ENCODE measurements at places on chromosomes 1 and 21.

DNA sequence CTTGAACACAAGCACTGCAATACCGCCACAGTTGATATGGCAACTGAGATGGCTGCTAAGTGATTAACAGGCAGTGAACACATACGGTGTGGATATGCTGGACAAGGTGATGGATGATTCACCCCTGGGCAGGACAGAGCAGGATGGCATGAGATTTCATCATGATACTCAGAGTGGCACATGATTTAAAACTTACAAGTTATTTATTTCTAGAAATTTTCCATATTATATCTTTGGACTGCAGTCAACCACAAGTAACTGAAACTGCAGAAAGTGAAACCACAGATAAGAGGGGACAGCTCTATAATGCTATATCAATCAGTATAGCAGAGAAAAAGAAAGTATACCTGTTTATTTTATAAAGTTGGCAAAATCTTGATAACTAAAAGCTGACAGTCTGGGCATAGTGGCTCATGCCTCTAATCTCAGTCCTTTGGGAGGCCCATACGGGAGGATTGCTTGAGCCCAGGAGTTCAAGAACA lies 47.9 kb downstream of the PHACTR4 start:
- no peak for DNase-seq

DNA sequence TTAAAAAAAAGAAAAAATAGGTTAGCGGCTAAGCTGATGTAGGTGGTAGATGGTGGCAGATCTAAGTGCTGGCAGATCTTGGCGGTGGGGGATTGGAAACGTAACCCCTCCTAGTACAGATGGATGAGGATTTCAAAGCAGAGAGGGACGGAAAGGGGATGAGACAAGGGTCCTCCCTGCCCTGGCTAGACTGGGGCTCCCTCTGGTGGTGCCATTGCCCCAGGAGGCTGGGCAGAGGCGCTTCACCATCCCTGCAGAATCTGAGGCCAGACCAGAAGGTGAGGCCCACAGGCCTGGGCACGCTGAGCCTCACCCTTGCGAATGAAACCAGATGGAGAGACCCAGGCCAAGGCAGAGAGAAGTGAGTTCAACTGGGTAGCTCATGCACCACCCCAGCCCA lies 7.0 kb upstream of the PLEKHA6 start:
- no peak for DNase-seq

- DNase-seq = no peak
Measured at GRCh38 chr1:199151634-199152425, 513.0 kb downstream of the PTPRC start.

DNA sequence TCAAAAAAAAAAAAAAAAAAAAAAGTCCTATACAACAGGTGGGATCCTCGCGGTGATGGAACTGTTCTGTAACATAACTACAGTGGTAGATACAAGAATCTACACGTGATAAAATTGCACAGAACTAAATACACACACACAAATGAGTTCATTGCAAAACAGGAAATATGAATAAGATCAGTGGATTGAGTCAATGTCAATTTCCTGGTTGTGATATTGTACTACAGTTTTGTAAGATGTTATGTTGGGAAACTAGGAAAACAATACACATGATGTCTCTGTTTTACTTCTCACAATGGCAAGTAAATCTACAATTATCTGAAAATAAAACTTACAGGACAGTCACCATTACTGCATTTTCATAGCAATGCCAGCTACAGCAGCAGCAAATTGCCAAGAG lies 59.8 kb downstream of the ITGB3BP start:
- no peak for DNase-seq

- DNase-seq = no peak
Measured at GRCh38 chr1:232426801-232427200, 203.1 kb downstream of the SIPA1L2 start.

DNA sequence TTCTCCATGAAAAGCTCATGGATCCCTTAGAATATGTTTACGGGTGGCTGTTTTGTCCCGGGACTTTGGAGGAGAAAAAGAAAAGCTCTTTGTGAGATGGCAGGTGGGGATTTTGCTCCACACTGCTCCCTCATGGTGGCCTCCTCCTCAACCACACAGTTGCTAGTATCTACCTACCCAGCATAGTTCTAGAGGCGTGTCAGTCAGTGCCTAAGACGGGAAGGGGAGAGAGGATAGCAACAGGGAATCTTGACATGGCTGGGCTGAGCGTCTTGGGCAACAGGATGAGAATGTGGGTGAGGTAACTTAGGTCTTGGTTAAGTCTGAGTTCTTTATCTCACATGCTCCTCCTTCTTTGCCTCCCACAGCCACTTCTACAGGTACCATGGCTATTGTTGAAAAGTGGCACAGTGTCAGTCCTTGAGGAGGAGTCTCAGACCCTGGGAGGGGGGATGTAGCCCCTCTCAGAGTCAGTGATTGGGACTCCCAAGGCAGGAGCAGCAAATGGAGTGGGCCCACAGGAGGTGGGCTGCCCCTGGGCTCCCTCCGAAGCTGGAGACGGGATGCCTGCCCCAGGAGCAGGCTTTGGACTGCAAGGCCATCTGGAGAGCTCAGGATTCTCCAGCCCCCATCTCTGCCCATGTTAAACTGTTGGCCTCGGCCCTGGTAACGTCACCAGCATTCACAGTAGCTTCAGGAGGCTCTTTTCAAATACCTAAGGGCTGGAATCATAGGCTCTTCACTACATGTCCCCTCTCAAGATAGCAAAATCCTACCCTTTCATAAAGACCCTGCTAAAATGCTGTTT lies 75.4 kb downstream of the TENT5C start:
- DNase-seq = no peak

GRCh38 chr1:54488779-54489626 lies 59.0 kb upstream of the ACOT11 start:
- peak; percentile 93 for DNase-seq

DNA sequence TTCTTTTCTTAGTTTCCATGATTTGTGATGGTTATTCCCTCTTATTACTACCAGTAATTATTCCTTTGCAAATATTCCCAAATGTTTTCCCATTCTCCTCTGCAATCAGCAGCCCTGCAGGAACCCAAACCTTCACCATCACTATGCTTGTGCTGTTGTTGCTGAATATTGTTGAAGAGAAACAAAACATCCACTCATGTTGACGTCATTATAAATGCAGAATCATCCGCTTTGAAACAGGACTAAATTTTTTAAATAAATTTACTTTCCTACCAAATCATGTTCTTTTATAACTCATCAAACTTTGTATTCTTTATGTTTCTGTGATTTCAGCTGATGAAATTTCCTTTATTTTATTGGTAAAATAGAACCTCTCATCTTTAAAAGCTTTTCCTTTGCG lies 787.0 kb upstream of the B3GALT2 start:
- no peak for DNase-seq

- DNase-seq = no peak
Measured at GRCh38 chr1:40532844-40533424, 1.5 kb downstream of the ZNF684 start.

- DNase-seq = peak; percentile 77
Measured at GRCh38 chr1:38489844-38490270, 369.7 kb downstream of the RRAGC start.

- no peak for DNase-seq
Measured at GRCh38 chr1:43304314-43304681, 3.5 kb downstream of the TIE1 start.

DNA sequence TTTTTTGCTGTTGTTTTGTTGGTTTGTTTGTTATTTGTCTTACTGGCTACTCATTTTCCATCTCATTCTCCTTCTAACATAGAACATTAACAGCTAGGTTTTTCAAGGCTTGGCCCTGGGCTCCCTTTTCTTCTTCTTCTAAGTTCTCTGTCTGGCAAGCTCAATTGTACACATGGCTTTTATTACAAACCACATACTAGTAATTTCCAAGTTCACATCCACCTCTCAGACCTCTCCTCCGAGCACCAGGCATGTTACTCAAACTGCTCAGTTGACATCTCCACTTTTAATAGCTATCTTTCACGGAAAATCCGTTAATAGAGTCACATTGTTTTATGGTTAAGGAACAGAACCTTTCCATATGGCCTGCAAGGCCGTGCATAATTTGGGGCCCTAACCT lies 736.9 kb upstream of the ADAMTS5 start:
- DNase-seq = no peak

DNA sequence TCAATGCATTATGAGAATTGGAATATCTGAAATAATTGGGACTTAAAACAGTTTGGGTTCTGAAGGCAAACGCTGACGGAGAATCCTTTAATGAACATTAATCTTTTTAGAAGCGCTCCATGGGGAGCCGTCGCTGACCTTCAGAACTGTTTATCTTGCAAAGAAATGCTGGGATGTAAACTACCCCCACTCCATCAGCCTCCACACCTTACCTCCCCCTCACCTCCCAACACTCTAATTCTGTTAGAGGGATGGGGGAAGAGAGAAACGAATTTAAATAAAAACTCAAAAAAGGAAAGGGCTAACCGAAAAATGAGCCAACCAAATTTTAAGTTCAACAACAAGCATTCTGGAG lies 44.1 kb upstream of the DNAJC6 start:
- DNase-seq = no peak

GRCh38 chr1:93313026-93313425 lies 32.7 kb upstream of the DR1 start:
- DNase-seq = no peak

GRCh38 chr1:168640836-168641235 lies 64.4 kb downstream of the XCL1 start:
- DNase-seq = no peak

DNA sequence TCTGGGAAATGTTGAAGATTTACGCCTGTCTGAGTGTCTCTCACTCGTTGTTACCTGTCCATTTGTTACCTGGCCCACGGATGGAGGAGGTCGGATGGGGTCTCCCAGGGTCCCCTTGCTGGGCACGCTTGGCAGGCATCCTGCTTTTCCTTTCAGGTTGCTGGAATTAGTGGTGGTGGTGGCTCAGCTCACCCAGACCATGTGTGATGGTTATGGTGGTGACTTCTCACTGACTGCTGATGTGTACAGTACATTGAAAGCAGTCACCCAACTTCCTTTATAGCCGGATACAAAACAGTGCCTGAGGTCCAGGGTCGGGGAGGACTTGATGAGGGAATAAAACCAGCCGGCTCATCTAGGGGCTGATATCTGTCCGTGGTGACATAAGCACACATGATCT lies 19.5 kb downstream of the MAPKAPK2 start:
- DNase-seq = no peak

GRCh38 chr1:31701091-31701736 lies 2.6 kb downstream of the COL16A1 start:
- peak; percentile 68 for DNase-seq

- no peak for DNase-seq
Measured at GRCh38 chr1:116560704-116561490, 9.9 kb downstream of the CD58 start.

DNA sequence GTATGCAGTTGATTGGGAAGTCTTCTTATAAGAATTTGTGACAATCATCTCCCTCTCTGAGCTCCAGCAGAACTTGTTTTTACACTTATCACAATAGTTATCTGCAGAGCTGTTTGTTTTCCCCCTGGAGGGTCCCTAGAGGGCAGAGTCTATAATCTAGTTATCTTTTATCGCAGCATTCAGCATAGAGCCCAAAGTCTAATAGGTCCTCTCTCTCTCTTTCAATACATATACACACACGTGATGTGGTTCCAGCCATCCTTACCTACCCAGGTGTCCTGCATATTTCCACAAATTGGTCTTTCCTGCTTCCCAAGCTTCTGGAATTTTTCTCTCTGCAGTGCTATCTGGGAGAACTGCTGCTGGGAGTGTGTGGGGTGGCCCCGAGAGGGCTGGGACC lies 229.6 kb upstream of the KIAA0040 start:
- DNase-seq = no peak

- no peak for DNase-seq
Measured at GRCh38 chr1:200275415-200275814, 134.4 kb downstream of the ZNF281 start.

DNA sequence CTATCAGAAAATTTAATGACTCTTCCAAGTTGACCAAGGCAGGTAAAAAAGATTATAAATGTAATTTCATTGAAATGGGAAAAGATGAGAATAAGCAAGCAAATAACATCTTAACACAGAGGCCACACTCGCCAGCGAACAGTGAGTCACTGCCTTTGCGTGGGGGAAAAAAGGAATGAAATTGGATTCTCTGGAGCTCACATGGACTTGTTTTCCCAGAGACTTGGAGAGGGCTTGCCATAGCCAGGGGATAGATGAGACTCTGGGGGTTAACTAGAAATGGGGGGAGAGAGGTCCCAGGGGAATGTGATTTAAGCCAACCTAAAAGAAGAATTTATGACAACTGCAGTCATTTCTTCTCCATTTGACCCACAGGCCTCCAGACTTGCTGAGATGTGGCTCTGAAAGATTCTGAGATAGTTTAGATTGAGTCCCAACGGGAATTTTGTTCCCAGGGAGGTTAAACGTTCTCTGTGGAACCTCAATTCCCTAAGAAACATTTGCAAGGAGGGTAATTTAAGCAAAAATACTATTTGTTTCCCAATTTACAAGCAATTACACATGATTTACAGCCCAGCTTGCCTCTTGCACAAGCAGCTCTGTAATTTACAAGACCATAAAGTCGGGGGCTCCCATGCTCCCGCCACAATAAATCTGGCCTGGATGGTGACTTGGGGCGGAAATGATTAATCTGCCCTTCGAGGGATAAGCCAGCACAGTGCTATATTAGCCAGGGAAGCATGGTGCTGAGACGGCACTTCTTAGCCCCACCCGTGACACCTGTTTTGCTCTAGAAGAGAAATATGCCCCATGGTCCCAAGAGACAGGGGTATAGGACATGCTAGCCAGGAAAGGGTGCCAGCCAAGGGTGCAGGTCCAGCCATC lies 68.8 kb downstream of the GRIK3 start:
- DNase-seq = no peak

GRCh38 chr1:39852214-39852791 lies 31.0 kb downstream of the TRIT1 start:
- DNase-seq = no peak

DNA sequence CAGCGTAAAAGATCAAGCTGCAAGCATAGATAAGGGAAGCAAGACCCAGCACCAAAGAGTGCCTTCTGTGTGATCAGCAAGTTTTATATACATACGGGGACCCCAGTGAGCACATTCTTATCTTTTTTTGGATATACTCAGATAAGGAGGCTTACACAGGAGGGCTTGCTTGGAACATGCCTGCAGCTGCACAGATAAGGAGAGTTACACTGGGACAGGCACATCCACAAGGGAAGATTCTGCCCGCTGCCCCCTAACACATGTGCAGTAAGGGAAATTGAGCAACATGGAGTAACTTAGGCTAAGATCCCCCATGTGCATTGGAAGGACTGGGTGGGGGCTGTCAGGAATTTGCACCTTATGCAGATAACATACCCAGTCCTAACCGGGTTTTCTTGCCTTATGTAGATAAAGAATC lies 1334.8 kb downstream of the MRPL39 start:
- DNase-seq = no peak

DNA sequence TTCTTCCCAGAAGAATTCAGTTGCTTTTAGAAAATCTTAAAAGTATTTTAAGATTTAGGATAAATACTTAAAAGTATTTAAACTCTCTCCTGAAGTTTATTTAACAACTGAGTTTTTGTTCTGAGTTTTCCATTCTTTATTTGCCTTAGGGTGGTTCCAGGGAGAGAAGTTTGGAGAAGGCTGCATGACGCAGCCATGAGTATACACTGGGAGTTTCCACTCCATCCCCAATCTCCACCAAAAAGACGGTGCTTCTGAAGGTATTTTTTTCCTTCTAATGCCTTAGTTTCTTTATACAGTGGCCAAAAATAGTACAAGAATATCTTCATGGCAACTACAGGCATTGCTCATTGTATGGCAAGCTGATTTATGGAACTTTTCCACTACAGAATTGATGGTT lies 122.7 kb downstream of the ST6GALNAC5 start:
- DNase-seq = no peak

- no peak for DNase-seq
Measured at GRCh38 chr1:84774669-84775534, 84.6 kb upstream of the SSX2IP start.

GRCh38 chr1:206015071-206015470 lies 8.6 kb downstream of the CTSE start:
- no peak for DNase-seq

All from activated CD8-positive, alpha-beta memory T cell treated with anti-CD3 and anti-CD28 coated beads for 24 hours (primary cell).